ENCODE measurements at places on chromosomes 6 and 20.

DNA sequence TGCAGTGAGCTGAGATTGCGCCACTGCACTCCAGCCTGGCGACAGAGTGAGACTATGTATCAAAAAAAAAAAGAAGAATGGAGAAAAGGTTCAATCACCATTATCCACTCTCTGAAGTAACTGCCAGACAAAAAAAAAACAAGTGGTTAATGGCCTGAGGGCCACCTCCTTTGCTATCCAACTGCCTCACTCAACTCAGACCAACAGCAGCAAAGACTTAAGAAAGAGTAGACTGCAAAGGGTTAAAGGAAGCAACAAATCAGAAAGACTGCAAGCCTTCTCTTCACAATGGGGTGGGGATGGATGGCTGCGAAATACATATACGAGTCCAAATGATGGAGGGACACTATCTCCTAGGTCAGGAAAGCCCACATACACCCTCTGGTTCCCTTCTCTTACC is 3.2 kb downstream of the NFS1 start:
- DNase-seq = no peak

- DNase-seq = peak; percentile 13
Observed at GRCh38 chr20:59812286-59813125, 120.9 kb downstream of the SYCP2 start.

- no peak for DNase-seq
Observed at GRCh38 chr6:117168296-117169063, 96.9 kb upstream of the VGLL2 start.

DNA sequence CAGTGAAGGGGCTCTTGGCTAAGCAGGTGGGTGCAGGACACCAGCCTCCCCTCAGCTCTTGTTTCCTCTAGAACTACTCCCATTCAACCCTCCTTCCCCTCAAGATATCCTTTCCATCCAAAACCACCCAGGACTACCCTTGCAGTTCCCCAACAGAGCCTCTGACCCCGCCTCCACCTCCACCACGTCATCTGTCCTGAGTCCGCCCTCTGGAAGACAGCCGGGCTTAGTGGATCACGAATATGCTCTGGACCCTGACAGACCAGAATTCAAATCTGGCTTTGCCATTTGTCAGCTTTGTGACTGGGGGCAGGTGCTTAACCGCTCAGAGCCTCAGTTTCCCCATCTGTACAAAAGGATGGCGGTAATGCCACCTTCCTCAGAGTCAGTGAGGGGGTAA is 31.4 kb downstream of the TFEB start:
- no peak for DNase-seq

DNA sequence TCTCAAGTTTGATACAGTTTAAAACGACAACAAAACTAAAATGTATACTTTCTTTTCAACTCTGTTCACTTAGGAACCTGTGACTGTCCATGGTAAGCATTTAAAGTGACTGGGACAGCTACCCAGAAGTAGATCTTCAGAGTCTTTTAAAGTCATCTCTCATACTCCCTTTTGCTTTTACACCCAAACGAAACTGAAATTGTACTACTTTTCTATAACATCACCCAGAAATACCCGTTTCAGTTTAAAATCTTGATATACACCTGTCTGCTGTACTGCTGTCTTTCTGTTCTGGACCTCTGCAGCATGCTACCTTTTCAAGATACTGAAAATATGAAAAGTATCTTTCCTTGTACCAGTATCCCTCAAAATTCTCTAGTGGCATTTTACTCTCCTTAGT is 170.4 kb upstream of the THEMIS start:
- no peak for DNase-seq

- DNase-seq = no peak
Observed at GRCh38 chr6:157585274-157586087, 204.5 kb downstream of the ZDHHC14 start.

DNA sequence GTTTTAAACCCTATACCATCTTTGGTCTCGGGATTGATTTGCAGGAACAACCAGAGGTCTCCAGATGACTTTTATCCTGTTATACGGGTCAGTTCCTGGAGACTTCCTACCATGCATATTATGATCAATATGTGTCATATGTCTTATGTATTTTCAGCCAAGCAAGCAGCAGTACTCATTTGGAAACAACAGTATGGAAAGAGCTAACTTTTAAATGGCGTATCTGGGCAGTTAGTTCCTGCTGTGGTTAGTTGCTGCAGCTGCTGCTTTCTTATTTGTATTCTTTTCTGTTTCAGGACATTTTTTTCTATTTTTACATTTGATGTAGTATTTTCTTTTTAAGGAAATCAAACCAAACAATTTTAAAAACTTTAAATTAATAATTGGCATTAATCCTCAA is 207.5 kb downstream of the MANEA start:
- DNase-seq = no peak

- no peak for DNase-seq
Observed at GRCh38 chr6:15623276-15624116, 39.3 kb downstream of the DTNBP1 start.

DNA sequence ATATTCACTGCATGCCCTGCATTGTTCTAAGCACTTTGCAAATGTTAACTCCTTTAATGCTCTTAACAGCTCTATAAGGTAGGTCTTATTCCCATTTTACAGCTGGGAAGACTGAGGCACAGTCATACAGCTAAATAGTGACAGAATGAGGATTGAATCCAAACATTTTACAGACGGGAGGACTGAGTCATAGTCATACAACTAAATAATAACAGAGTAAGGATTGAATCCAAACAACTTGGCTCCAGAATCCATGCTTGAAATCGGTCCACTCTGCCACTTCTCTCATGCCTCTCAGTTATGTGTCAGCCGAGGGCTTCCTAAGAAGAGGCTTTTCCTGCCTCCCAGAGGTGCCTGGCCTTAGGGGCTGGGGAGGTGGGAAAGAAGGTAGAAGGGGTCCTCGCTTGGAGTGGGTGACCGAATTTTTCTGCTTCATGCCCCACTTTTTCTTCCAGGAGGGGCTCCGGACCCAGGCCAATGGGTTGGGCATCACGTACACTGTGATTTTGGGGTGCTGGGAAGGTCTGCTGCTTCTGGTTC is 137.4 kb upstream of the RNF24 start:
- DNase-seq = no peak

- DNase-seq = no peak
Observed at GRCh38 chr20:21167261-21167660, 41.4 kb downstream of the KIZ start.
